Kidney glomerular epithelial cell (primary cell): ENCODE measurements at places on chromosomes 5 and 9.
A peak's percentile ranks its signal among the peaks of the same experiment; 100 is the strongest.

DNA sequence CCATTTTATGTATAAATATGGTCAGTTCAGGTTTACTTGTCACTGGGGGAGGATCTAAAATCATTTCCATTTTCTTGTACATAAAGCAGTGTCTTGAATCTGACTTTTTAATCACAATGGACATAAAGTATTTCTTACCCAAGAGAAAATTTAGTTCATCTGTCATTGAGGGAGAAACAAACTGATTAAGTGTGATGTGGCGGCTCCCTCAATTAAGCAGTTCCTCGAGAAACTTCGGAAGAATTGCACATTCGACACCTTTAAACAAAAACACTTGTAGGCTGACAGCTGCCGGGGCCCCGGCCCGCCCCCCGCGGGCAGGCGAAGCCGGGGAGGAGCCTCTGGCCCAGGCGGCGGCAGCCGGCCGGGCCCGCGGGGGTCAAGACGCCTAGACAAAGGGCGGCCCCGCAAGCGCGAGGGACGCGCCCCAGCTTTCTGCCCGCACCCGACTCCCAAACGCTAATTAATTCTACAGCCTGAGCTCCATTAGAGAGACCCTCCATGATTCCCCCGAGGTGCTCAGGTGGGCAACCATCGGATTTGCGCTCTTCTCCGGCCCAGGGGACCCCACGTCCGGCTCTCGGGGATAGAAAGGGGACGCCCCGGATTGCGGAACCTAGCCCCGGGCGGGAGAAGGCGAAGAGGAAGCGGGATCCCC lies 750 bp downstream of the TRIM36 start:
- no peak for DNase-seq

DNA sequence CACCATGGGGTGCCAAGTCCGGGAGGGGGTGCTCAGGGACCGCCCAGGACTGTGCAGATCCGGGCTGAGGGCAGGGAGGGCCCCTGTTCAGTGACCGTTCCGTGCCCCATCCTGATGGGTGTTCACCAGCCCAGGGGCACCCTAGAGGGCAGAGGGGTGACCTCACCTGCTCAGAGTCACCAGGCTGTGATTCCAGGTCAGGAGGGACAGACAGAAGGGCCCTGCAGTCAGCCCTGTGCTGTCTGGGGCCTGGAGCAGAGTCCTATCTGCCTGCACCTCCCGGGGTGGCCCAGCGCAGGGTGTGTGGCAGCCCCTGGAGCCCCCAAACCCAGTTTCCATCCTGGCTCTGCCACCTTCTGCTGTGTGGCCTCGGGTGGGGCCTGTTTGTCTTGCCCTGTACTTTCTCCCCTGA lies 241.9 kb downstream of the PBX3 start:
- DNase-seq, result no peak

DNA sequence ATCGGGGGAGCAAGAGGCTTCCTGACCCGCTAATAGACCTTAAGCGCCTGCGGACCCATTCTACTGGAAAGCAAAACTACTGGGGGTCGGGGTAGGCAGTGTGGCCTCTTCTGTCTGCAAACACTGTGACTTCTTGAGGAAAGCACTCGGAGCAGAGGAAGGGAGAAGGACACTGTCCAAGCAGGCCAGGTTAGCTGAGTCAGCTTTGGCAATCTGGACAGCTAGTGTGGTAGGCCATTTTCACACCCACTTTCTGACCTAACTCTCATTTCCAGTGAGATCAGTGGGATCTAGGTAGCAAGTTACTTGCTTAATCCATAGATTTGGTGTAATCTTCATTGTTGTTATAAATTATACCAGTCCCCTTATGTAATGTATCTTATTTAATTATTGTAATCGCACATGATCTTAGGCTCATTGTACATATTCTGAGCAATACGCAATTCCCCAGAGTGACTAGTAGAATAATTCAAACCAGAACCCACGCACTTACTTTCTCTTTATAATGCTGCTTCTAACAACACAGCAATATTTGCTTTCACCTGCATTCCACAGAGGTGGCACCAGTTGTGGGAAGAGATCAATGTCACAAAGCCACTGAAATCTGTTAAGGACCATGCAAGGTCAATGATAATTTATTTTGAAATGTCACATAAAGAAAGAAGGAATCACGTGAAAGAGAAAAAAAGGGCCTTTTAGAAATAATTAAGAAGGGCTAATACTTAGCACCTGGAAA lies 82.9 kb downstream of the NREP start:
- DNase-seq, result no peak

- no peak for DNase-seq
These were observed 608.7 kb upstream of the SEMA6A start for GRCh38 chr5:117183326-117183725.

GRCh38 chr5:77995793-77996409 lies 219.8 kb upstream of the TBCA start:
- no peak for DNase-seq

DNA sequence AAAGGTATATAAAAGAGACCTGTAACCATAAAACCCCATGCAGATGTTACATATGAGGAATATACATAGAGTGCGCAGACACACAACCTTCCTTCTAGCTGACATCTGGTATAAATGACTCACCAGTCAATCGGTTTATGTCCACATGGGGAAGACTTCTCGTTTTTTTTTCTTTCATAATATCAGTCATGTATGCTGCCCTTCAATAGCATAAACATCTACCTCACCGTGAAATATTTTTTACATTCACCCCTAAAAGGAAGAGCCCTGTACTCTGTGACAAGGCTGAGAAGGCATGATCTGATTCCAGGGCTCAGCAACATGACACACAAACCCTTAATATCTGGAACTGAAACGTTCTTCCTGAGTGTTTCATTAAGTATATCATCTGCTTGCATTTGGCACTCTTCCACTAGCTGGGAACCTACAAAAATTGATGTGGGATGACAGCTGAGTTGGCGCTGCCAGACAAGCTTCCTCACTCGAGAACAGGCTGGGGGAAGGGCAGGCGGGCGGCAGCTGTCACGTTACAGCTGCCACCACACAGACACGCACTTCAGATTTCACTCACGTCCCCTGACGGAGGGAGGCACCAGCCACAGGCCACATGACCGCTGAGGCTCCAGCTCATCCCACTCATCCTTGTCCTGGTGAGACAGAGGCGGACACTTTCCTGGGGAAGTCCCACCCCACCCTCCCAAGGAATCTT lies 74.2 kb downstream of the SHB start:
- peak; percentile 76 for DNase-seq

DNA sequence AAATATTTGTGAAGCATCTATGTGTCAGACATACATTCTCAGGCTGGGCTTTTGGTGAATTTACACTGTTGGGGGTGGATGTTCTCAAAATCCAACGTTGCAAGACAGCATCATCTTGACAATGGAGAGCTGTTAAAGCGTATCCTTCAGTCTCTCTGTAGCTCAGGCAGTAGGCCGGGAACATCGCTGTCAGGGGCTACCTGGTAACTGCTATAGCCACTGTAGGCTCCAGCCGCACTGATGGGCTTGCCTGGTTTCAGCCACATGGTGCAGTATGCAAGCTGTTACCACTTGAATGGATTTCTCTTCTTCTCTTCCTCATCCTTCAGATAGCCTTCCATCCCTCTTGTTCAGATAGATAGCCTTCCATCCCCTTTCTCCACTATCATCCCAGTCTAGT lies 51.7 kb downstream of the DRD1 start:
- DNase-seq, result no peak

DNA sequence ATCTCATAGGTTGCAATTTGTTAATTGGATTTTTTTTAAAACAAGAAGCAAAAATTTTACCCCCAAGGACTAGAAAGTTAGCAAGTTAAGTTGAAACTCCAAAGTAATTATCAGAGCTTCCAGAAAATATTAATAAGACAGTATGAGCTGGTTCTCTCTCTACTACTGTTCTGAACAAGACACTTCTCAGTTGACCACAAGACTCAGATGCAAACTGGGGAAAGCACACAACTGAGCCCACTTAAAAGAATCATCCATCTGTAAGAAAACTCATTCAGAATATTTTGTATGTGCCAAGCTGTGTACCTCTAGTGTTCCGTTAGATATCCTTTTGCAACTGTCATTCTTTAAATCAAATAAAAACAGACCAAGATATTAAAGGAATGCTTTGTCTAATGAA lies 60.0 kb downstream of the MAP1B start:
- no peak for DNase-seq

- DNase-seq, result no peak
These were observed 1.9 kb downstream of the LMNB1 start for GRCh38 chr5:126778675-126779403.

- DNase-seq, result no peak
These were observed 11.6 kb upstream of the ECM2 start for GRCh38 chr9:92547356-92547755.

GRCh38 chr5:141779503-141779973 lies 97.5 kb upstream of the ARAP3 start:
- peak; percentile 38 for DNase-seq

DNA sequence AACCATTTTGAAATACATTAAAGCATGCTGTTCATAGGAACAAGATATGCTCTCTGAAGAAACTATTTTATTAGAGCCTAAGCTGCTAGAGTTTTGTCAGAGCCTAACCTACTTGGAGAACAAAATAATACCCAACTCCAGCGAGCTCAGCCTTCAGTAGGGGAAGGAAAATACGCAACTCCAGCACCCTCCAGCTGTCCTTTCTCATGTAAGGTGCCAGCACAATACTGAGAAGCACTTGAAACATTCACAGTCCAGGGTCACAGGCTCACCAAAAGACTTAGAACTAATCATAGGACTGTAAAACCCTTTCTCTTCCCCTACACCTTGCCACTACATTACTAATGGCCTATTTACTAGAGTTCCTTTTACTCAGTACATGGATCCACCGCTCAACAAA lies 18.9 kb downstream of the DPYSL3 start:
- no peak for DNase-seq
